ENCODE measurements at places on chromosomes 4 and X.

GRCh38 chr4:157978680-157979361 is 194.0 kb downstream of the GASK1B start:
- no peak for DNase-seq

DNA sequence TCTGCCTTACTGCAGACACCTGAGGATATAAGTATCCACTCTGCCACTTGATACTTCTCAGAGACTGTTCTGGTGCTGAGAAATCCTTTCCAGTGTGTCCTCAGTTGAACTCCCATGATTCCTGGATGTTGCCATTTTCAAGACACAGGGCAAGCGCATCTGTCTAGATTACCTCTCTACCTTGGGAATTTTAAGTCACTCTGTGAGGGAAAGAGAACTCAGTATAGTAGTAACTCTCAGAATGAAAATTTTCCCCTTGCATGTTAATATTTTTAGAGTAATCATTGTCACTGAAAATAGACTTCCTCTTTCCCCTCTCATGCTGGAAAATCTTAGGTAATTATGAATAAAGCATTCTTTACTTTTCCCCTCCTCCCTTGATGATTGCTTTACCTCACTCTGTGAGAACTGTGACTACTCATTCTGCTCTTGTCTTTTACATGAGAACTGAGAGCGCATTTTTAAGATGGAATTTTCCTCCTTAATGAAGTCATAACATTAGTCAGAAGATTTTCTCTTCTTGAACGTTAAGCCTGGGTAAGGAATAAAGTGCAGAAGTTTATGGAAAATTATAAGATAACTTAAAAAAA is 45.0 kb downstream of the TET2 start:
- DNase-seq: no peak

DNA sequence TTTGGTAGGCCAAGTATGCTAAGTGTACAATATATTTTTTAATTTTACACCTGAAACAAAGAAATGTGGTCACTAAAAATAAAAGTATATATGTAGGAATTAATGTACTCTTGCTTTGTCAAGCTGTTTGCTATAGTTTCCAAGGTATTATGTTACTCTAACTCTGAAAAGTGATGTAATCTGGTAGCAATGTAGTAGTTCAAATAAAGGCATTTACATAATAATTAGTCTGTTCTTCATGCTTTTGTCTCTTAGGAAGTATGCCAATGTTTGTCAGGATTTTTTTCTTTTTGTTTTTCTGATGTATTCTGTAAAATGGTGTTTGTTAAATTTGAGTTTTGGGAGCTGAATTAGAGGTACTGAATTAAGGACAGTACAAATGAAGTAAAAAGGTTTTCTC is 89.5 kb downstream of the PLS3 start:
- DNase-seq: no peak

- no peak for DNase-seq
Measured at GRCh38 chr4:106773076-106773905, 262.8 kb downstream of the DKK2 start.

GRCh38 chrX:66009231-66009845 is 30.5 kb downstream of the VSIG4 start:
- no peak for DNase-seq

DNA sequence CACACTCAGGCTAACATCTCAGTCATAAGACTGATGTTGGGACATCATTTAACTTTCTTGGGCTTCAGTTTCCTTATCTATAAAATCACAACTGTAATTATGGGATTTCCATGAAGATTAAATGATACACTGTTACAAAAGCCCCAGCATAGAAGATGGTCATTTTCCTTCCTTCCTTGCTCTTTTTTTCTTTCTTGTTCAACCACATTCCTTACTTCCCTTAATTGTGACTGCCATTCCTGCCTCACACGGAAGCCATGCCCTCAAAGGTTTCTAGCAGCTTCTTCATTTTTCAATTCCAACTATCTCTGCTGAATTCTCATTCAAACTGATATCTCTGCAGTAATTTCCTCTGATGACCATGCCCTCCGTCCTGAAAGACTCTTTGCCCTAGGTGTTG is 311.8 kb downstream of the PPP3CA start:
- no peak for DNase-seq

GRCh38 chrX:120791013-120791643 is 84.5 kb downstream of the CT47B1 start:
- DNase-seq: no peak

DNA sequence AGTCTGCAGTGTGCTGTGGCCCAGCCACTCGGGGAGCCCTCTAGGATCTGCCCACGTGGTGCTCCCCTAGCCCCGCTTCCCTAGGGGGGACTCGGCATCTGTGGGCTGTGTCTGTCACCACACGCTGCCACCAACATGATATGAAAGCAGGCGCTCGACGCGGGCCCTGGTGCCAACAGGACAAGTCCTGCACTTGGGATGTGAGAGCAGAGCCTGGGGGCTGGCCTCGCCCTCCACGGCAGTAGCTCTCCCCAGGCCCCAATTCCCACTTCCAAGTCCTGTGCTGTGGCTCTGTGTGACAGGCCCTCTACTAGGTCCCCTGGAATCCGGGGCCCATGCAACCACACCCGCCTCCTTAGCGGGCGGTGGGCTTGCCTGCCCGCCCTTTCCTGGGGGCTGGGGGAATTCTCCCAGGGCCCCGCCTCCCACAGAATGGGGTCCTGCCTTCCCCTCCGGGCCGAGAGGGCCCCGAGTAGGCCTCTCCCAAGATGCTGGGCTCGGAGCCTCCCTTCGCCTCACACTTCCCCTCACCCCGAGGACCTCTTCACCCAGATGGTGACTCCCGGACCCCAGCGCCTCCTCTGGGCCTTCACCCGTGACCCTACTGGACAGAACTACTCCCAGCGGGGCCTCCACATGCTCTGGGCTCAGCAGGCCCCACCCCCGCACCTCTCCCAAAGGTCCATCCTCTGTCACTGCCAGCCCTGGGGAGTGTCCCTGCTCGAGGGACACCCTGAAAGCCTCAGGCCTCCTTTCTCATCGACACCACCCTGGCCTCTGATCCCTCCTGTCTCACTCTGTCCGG is 11.2 kb downstream of the LRPAP1 start:
- DNase-seq: no peak

- DNase-seq: no peak
Measured at GRCh38 chr4:88735564-88735963, 37.9 kb upstream of the NAP1L5 start.

DNA sequence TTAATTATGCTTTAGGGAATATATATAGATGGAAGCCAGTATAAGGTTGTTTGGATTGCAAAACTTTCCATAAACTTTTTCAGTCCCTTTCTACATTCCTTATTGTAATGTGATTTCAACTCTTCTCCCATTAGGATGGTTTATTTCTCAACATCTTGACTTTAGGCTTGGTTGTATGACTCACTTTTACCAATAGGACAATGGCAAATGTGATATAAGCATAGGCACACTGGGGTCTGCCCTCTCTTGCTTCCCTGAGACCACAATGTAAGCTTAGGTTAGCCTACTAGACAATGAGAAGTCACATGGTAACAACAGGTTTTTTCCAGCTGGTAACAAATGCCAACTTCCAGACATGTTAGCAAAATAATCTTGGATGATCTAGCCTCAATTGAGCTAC is 163.3 kb upstream of the RBPJ start:
- no peak for DNase-seq

DNA sequence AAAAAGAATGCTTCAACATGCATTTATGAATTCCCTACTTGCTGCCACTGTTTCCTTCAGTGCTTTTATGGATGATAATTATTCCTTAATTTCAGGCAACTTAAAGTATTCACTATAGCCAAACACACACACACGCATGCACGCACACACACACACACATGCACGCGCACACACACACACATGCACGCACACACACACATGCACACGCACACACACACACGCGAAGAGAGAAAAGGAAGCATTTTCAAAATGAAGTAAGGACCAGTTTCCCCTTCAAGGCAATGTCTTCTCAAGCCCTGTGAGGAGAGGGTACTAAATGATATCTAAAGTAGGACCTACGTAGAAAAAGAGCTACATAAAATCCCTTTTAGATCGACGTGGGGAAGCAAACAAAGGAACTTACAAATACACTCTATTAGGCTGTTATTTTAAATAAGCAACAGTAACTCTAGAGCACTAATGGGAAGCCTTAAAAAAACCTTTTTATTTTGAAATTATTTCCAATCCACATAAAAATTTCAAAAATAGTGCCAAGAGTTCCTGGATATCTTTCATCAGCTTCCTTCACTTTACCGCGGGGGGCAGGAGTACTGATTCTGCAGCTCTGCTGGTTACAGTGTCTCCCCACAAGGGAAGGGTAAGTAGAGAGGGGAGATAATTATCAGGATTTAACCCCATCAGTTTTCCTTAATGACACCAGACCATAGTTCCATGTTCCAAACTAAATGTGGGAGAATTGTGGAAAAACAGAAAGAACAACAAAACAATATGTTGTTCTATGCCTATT is 13.7 kb downstream of the IRF2 start:
- no peak for DNase-seq

GRCh38 chrX:54564936-54565335 is 34.9 kb downstream of the GNL3L start:
- no peak for DNase-seq

- DNase-seq: no peak
Measured at GRCh38 chrX:17553469-17553868, 178.5 kb downstream of the NHS start.

- no peak for DNase-seq
Measured at GRCh38 chr4:16591272-16591826, 307.1 kb downstream of the LDB2 start.

- DNase-seq: no peak
Measured at GRCh38 chr4:185016101-185016940, 2.0 kb upstream of the HELT start.

DNA sequence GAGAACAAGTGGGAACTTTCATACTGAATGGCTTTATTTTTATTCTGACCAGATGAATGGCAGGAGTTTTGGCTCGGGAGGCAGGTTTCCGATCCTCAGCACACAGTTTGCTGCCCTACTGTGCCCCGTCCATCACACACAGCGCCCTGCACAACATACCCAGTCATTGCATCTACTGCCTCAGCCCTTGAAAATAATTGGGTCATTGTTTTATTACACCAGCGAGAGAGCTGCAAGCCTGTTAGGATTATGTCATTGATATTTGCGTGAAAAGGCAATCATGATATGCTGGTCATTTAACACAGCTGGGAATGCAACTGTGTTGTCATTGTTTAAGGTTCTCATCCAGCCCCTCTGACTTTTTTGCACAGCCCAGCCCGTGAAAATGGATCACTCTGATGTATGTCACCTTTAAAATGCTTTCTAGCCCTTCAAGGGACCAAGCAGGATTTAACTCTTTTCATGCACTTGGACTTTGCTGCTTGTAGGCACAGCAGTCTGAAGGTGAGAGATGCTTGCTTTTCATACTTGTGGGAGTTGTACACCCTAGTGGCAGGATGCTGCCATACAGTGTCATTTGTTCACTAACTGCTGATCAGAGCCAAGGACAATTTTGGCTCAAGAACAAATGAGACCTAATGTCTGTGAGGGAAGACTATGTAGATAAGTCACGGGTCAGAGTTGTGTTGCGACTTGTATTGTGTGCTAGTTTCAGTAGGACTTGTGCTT is 62.3 kb downstream of the RTL9 start:
- DNase-seq: no peak

- DNase-seq: no peak
Measured at GRCh38 chr4:153341575-153342090, 2.9 kb upstream of the MND1 start.

- DNase-seq: no peak
Measured at GRCh38 chrX:78322863-78323262, 4.5 kb downstream of the CYSLTR1 start.

DNA sequence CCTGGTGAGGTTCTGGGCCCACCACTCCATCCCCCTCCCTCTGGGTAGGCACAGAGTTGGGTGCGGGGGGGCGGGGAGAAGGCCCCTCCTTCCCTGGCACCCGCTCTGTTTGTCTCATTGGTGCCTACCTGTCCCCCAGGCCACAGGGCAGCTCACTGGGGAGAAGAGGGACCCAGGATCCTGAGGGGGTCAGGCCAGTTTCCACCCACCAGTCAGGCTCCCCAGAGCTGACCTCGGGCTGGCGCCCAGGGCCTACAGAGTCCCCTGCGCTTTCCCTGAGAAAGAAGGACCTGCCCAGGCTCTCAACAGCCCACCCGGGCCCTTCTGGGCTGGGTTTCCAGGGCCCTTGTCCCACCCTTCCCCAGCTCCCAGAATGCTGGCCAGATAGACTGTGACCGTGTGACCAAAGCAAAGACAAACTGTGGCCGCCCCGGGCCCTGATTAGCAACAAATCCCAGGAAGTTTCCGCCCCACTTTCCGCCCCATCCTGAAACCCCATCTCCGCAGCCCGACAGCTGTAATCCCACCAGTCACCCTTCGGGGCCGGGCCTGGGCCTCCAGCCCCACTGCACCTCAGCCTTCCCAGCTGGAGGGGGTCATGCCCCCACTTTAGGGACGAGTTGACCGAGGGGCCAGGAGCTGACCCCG is 33.8 kb upstream of the FGFR3 start:
- DNase-seq: no peak

- no peak for DNase-seq
Measured at GRCh38 chr4:123849495-123849894, 452.9 kb downstream of the SPRY1 start.

DNA sequence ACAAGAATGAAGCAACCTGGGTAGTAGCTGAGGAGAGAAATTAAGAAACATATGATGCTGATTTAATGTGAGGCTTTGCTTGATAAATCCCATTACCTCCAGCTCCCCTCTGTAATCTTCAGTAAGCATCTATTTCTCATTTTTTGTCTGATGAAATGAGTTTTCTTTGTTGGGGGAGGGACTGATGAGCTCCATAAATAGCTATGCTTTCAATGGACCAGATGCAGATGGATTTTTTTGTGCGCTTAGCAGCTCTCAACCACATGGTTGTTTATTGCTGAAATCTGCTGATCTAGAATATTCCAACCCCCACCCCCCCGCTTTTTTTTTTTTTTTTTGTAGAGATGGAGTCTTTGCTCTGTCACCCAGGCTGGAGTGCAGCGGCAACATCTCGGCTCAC is 1082.0 kb downstream of the RAPGEF2 start:
- no peak for DNase-seq

- no peak for DNase-seq
Measured at GRCh38 chrX:148146121-148146520, 165.0 kb downstream of the FMR1NB start.

DNA sequence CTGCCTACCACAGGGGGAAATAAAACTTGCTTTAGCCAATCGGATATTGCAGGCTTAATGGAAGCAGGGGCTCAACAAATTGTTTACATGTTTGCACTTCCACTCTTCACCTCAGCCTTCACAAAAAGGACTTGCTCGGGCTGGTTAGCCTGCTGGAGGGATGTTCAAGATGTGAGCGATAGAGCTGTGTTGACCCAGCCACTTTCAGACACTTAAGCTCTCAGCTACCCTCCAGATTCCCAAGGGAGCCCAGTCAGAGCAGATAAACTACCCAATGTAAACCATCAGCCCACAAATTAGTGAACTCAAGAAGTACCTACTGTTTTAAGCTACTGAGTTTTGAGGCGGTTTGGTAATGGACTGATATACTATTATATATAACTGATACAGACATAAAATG is 508.4 kb upstream of the FTHL17 start:
- no peak for DNase-seq

DNA sequence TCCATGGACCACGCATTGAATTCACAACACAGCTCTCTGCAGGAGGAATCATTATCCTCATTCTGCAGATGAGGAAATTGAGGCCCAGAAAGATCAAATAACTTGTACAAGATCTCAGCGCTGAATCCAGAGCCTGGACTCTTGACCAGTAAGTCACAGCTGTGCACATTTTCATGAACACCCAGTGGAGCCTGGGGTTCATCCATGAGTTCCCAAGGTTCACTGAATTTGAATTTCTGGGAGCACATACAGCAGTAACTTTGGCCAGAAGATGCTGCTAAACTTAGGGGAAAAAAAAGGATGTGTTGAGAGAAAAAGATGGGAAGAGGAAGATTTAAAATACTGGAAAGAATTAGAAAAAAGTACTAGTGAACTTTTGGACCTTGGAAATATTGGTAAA is 218.7 kb upstream of the PPARGC1A start:
- DNase-seq: no peak

Data from GOT3 (cell line).